ENCODE measurements at places on chromosomes 12 and 14. TPM values are rescaled to one million over a fixed set of nuclear protein-coding genes. Genes with fewer than 3 reads are reported as not detected.

GRCh38 chr14:69142101-69142500, 10.8 kb downstream of the DCAF5 start:
- no peak for DNase-seq

The COPZ1 gene
- 116 TPM for total RNA-seq

GRCh38 chr14:105197211-105197641, 16.1 kb upstream of the NUDT14 start:
- DNase-seq = peak; percentile 78

DNA sequence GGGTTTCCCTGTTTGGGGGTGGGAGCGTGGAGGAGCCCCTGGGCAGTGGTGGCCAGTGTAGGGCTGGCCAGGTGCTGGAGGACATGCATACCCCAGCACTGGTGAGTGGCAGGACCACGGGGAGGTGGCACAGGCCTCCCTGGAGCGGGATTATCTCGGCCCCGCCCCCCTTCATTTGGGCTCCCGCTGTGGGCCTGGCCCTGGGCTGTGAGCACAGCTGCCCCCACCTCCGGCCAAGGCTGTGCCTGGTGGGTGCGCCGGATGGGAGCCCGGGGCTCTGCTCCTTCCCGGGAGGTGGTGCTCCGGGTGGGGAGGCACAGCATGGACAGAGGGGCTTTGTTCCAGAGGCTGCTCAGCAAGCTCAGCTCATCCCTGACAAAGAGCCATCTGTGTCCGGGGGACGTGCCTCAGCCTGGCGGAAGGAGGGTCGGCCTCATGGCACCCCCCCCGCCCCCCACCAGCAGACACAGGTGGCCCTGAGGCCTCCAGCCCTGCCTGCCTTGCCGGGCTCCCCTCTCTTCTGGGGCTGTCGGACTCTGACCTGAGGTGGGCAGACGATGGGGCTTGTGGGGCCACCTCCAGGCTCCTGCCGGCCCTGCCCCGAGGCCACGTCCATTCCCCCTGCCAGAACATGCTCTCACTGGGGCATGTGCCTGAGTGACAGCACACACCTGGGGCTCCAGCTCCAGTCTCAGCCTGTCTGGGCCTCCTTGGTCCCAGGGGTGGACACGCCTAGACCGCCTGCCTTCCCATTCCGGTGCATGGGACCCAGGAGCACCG, 8.4 kb downstream of the TEDC1 start:
- peak; percentile 37 for DNase-seq

- peak; percentile 57 for DNase-seq
Measured at GRCh38 chr12:121579190-121579791, 1.5 kb downstream of the KDM2B start.

- no peak for DNase-seq
Measured at GRCh38 chr14:61511558-61511948, 183.8 kb upstream of the HIF1A start.

The PTCSC3 gene
- not detected for total RNA-seq

The SERPINA4 gene
- total RNA-seq = not detected

The TMEM119 gene
- 0.54 TPM for total RNA-seq

DNA sequence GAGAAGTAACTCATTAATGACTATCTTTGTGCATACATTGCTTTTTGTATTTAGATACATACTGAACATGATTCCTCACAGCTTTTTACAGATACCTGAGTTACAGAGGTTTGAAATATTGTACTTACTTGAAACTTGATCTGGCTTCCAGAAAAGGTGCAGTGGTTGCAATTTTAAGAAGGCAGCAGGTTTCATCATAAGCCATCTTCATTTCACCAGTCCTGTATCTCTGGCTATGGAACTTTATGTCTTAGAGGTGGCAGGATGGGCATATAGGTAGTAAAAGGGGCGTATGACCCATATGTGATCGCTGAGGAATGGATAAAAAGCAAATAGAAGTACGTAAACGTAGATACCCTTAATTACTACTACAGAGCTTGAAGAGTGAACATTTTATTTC, 13.7 kb downstream of the ZBTB1 start:
- DNase-seq = no peak

The AKAP6 gene
- total RNA-seq = 180 TPM

- no peak for DNase-seq
Measured at GRCh38 chr14:99138999-99139865, 132.8 kb downstream of the BCL11B start.

GRCh38 chr14:101022121-101022520, 118.6 kb upstream of the RTL1 start:
- no peak for DNase-seq

GRCh38 chr14:102822311-102822863, 45.1 kb downstream of the TRAF3 start:
- no peak for DNase-seq

GRCh38 chr12:89326239-89327040, 25.9 kb downstream of the DUSP6 start:
- DNase-seq = no peak

DNA sequence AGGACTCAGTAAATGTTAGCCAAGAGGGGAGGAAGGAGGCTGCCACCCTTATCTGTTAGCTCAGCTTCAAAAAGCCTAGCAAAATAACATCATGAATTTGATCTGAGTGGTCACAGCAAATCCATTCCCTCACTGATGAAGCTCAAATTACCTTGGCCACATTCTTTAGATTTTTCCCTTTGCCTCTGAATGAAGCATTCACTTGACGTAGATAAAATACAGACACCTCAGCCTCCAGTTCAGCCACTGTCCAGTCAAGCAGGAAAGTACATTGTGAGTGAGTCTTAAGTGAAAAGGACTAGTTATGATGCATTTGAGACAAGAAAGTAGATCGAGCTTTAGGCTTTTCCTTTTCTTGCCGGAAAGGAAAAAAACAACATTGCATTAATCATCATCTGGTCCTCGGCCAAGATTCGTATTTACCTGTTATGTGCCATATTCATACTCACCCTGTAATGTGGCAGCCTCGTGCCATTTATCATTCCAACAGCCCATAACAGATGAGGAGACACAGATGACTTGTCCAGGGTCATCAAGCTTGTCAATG, 146.5 kb downstream of the ETV6 start:
- no peak for DNase-seq

- DNase-seq = no peak
Measured at GRCh38 chr14:101125313-101125712, 221.8 kb upstream of the RTL1 start.

The NINJ2 gene
- 12.6 TPM for total RNA-seq

DNA sequence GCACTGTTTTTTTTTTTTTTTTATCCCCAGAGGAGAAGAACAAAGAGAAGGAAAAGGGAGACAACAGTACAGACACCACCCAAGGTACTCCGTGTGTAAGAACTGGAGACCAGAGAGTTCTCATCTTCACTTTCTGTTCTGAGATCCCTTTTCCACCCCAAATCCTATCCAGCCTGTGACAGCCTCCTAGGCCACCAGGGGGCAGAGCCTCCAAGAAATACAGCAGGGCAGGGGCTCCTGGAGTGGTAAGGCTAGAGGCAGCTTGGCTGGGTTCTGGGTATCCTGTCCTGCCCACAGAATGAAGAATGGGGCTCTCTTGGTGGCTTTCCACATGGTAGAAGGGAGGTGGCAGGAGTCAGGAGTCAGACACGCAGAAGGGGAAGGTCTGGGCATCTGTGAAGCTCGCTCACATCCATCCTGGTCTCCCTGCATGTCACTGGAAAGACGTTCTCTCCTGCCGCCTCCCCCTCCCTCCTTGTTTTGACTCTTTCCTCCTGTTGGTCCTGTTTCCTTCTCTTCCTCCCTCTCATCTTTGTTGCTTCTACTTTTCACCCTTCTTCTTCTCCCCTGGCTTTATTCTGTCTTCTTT, 12.0 kb downstream of the CLSTN3 start:
- peak; percentile 56 for DNase-seq

GRCh38 chr14:81990312-81990761, 456.7 kb upstream of the SEL1L start:
- no peak for DNase-seq

GRCh38 chr12:112852127-112852526, 54.6 kb upstream of the OAS1 start:
- DNase-seq = no peak

The CIROP gene
- not detected for total RNA-seq

GRCh38 chr12:113880988-113881962, 84.8 kb downstream of the RBM19 start:
- DNase-seq = no peak

The SLC25A21 gene
- total RNA-seq = 0.78 TPM

The CLEC12A gene
- total RNA-seq = 7.8 TPM

GRCh38 chr12:60529723-60530122, 933.9 kb downstream of the SLC16A7 start:
- DNase-seq = no peak

The ZNF891 gene
- 1.0 TPM for total RNA-seq

The TEX52 gene
- total RNA-seq = not detected

DNA sequence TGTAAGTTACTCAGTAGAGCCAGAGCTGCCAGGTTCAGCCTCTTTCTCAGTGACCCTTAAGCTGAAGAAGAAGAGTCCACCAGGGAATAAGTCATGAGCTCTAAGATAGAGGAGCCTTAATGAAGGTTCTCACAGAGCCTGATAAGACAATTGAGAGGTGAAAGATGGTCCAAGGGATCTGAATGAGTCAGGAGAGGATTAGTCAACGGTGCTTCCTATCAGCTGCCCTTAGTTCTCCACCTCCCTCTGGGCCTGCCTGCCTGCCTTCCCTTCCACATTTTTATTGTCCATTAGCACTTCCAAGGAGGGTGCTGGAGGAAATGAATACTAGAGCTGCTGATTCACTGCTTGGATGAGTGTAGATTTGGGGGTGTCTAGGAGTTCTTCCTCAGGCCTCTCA, 161.7 kb upstream of the RMST start:
- DNase-seq = no peak

DNA sequence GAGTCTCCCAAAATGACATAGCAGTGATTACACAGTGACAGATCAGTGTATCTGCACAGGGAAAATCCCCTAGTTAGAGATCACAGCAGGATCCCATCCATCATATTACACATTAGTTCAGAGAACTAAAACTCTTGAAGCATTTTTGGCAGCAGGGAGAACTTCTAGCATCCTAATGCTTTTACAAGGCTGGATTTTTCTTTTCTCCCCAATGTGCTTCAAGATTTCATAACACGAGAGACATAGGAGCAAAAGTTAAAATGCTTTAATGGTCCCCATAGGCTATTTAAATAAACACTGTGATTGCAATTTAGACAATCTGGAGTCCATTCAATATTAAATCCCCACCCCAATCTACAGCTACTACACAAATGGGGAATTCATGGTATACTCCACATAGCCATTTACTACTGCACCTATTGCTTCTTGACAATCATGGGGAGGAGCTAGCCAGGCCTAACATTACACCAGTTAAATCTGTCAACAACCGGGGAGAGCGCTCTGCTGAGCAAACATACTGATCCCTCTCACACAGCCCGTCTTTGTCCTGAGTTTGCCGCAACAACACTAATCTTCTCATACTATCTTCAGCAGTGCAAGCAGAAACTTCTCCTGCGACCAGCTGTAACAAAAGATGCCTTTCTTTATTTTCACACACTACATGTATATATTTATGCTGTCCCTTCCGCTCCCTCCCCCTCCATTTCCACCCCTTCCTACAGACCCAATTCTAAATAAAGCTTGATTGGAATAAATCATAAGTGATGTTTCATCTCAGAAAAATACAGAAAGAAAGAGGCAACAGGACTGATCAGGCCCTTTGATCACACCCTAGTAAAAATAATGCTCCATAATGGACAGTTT, 120.3 kb upstream of the SOX5 start:
- no peak for DNase-seq

DNA sequence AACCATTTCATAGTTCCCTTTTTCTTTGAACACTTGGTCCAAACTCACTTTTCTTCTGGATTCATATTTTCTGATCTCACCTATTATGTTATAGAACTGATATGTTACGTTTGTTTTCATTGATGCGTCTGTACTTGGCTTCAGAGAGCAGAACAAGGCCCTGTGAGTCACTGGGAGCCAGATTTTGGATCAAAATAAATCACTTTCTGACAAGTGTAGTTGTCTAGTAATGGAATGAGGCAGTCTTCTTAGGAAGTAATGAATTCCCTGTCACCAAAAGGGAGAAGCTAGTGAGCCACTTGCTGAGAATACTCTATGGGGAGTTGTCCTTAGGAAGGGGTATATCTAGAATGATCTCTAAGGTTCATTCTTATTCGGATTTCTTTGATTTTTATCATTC, 10.2 kb downstream of the BICD1 start:
- DNase-seq = no peak

DNA sequence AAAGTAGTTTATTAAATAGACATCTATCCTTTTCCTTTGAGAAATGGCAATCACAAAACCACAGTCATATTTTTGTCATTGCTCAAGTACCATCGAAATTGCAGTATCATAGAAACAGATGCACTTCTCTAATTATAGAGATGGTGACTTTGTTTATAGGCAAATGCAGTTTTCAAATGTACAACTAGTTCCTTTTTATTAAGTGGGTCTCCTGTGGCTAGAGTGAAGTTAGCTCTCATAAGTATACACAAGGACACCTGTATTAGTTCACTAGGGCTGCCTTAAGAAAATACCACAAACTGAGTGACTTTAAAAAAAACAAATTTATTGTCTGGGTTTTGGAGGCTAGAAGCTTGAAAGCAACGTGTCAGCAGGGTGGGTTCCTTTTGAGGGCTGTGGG, 62.8 kb downstream of the OTOGL start:
- no peak for DNase-seq

- DNase-seq = no peak
Measured at GRCh38 chr12:68831272-68831671, 23.3 kb downstream of the MDM2 start.

The RNF212B gene
- not detected for total RNA-seq

GRCh38 chr14:94945615-94946014, 175.7 kb upstream of the GSC start:
- DNase-seq = no peak

The PGF gene
- 5.1 TPM for total RNA-seq

DNA sequence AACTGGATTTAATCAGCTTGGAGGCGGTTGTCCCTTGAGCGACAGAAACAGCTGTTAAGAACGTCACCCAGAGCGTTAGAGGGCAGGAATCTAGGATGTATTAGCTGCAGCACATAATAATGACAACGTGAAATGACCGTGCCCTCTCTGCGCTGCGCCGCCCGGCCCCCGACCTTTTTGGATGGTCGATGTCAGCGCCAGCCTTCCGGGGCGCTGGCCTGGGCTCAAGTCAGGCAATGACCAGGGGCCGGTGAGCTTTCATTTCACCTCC, 427 bp upstream of the TMEM120B start:
- peak; percentile 59 for DNase-seq

The CMTM5 gene
- 0.27 TPM for total RNA-seq

DNA sequence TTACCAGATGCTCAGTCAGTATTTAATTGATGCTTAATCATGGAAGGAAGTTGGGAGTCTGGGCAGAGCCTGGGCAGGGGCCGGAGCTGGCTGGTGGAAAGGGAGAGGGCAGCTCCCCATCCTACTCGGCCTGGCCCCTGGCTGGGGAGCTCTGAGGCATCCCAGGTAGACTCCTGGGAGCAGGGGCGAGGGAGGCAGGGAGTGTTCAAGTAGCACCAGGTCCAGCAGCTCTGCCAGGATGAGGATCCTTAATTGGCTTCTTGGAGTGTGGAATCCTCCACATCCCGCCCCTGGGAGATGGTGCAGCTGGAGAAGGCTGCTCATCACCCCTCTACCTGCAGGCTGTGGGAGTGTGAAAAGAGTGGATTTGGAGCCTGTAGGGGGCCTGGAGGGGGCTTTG, 30.9 kb downstream of the SYNDIG1L start:
- no peak for DNase-seq

The MLF2 gene
- 153 TPM for total RNA-seq

GRCh38 chr12:102735104-102735503, 181.9 kb downstream of the PAH start:
- no peak for DNase-seq
